ENCODE measurements at places on chromosomes 6 and 20.

DNA sequence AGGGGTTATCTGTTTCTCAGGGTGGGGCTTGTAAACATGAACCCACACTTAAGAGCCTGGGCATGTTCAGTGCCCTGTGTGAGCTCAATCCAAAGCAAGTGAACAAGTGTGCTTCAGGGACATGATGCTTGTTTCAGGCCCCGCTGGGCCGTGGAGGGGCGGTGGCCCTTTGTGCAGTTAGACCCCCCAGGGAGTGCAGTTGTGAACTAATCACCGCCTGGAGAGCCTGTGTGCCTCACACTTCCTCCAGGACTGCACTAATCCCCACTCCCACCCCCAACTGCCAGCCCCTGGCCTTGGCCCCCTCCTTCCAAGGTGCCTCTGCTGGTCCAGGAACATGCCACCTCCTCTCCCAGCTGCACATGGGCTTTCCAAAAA, 58.1 kb downstream of the RREB1 start:
- DNase-seq: no peak

DNA sequence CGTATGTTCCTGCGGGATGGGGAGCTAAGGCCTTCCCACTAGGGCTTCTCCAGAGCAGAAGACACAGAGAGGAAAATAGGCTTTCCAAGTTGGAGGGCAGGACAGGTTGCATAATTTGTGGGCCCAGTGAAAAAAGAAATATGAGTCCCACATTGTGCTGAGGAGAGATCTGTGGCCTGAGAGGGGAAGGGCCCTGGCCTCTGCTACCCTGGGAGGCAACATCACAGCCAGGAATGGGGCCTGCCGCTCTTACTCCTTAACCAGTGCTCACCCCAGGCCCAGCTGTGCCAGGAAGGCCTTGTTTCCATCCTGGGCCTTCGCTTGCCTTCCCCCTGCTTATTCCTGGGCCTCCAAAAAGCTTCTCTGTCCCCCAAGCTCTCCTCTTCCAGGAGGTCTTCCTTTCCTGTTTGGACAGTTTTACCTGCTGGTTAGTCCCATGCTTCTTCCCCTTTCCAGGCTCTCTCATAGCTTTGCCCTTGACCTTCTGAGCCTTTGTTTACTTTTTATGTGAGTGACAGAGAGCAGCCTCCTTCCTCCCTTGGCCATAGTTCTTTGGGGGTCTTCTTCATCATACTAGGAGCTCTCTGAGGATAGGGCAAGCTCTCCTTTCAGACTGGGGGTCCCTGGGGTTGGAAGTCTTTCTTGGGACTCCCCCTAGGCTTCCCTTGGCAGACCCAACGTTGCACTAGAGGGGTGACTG, 26.2 kb upstream of the VEGFA start:
- DNase-seq: no peak

DNA sequence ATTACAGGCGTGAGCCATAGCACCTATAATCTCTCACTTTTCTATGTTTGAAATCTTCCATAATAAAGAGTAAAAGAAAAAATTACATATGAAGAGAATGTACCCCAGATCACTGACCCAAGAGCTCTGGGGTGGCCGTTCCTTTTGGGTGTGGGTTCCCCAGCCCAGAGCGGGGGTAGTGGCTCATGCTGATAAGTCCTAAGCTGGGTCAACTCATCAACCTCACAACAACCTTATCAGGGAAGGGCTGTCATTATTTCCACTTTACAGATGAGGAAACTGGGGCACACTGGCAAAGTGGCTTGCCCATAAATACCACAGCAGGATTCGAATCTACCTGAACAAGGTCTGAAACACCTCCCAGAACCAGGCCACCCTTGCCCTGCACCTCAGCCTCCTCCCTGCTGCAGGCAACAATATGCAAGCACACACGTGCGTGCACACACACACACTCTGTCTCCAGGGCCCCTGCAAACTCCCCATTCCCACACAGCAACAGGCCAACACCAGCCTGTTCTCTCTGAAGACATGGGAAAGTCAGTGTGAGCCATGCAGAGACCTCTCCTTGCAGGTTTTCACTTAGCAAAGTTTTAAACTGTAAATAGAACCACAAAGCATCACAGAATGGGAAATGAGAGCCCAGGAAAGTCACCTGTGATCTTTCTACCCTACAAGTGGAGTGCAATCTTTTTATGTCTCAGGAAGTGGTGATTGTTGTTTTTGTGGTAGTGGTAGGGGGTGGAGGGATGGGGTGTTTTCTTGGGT, 27.7 kb downstream of the BFSP1 start:
- no peak for DNase-seq

- DNase-seq: no peak
Observed at GRCh38 chr20:38412877-38413577, 22.1 kb downstream of the SNHG17 start.

- DNase-seq: no peak
Observed at GRCh38 chr6:163147994-163148393, 266.5 kb upstream of the QKI start.

Data from activated CD4-positive, alpha-beta T cell treated with anti-CD3 and anti-CD28 coated beads, Interleukin-2, amount 50 U/mL, for 24 hours (primary cell).